ENCODE measurements at places on chromosomes 12 and 14.

DNA sequence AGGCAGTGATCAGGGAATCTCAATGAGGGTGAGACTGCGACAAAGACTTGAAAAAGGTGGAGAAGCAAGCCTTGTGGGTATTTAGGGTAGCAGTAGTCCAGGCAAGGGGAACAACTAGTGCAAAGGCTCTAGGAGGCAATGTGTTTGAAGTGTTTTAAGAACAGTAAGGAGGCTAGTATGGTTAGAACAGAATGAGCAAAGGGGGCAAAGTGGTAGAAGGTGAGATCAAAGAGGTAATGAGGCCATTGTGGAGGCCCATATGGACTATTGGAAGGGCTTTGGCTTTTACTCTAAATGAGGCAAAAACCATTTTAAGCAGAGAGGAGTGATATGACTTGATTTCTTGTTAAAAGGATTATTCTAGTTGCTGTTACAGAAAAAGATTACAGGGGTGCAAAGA, 16.8 kb downstream of the HIF1A start:
- no peak for DNase-seq

DNA sequence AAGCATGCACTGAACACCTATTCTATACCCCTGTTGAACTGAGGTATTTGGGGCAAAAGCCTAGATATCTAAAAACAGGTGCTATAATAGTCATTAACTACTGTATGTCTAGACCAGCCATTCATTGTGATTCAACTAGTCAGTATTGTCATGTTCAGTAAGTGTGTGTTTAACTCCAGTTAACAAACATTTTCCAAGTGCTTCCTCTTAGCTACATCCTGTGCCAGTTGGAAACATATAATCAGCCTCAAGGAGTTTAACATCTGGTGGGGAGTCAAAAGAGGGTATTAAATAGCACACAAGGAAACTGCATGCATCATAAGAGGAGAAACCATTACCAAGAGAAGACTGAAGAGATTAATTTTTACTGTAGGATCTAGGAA, 20.4 kb downstream of the TMTC1 start:
- no peak for DNase-seq

GRCh38 chr14:25006961-25007795, 42.8 kb downstream of the STXBP6 start:
- no peak for DNase-seq

DNA sequence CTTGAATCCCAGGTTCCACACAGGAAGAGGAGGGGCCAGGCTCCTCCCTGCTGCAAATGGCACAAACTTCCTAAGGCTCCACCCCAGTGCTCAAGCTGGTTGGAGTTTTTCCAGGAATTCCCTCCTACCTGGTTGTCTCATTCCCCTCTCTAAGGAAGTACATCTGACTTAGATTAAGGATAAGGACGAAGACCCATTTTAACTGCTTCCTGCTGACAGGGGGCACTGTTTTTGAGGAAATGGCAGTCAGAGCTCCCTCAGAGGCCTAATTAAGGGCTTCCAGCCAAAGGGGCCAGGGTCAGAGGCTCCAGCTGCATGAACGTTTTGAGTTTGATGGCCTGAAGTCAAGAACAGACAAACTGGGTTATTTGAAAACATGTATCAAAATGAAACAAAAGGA, 1084.7 kb downstream of the SLC6A15 start:
- peak; percentile 34 for DNase-seq

DNA sequence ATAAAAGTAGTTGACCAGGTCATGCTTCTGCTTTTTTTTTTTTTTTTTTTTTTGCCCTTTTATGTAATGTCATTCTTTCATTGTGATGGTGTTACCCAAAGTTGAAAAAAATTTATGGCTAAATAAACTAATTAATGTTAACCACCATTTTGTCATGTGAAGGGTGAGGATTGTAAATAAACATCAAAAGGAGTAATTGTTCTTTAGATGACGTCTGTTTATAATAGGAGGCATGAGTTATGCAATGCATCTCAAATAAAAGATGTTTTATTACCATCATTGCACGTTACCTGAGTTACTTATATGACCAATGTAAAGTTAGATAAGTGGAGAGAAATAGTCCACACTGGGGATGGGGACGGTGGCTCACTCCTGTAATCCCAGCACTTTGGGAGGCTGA, 349.9 kb upstream of the PDE3A start:
- DNase-seq: no peak

- no peak for DNase-seq
Measured at GRCh38 chr14:21536418-21537089, 10.4 kb upstream of the SALL2 start.

DNA sequence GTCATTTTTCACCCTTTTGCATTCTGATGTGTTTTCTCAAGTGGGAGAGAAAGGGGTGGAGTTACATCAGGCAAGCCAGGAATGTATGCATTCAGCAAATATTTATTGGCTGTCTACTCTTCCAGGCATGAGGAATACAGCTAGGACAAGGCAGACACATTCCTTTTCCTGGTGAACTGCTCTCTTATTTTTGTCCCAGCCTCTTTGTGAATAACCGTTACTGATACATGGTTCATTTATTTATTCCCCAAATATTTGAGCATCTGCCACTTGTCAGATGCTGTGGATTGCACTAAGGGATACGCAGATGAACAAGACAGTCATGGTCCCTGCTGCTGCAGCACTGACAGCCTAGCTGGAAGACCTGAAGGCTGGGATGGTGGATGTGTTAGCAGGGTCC, 6.1 kb downstream of the PELI2 start:
- no peak for DNase-seq

- peak; percentile 25 for DNase-seq
Measured at GRCh38 chr12:43836475-43836989, 651 bp downstream of the TMEM117 start.

GRCh38 chr14:20372796-20373195, 29.4 kb downstream of the PARP2 start:
- no peak for DNase-seq

DNA sequence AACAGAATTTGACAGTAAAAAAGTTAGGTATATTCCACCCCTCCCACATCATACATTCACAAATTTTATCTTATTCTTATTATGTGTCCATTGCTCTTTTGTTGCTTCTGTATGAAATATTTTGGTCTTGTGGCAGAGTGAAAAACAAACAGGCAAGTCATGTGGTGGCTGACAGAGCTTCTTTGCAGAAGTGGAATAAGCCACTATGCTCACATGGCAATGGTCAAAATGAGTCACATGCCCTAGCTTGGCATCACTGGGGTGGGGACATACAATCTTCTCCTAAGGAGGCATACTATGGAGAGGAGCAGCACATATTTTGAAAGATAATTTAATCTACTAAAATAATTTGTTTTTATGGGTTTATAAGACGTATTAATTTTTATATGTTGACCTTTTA, 27.7 kb upstream of the CMA1 start:
- peak; percentile 42 for DNase-seq

GRCh38 chr14:89166633-89167032, 250.4 kb downstream of the FOXN3 start:
- DNase-seq: no peak

GRCh38 chr12:22413592-22413991, 79.1 kb upstream of the ST8SIA1 start:
- DNase-seq: no peak

GRCh38 chr14:89637581-89637980, 220.5 kb upstream of the FOXN3 start:
- no peak for DNase-seq

DNA sequence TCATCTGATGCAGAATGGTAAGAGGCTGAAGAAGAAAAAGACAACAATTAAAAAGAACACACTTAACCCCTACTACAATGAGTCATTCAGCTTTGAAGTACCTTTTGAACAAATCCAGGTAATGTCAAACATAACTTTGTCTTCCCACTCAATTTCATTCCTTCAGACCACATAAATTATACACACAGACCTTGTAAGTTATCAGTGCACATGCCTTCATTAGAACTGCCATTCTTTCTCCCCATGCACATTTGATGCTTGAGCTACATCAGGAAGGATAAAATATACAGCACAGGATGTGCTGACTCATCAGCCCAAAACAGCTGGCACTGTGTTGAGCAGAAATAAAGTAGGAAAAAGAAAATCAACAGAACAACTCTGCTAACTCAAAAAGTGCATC, 246.7 kb downstream of the PAWR start:
- no peak for DNase-seq

DNA sequence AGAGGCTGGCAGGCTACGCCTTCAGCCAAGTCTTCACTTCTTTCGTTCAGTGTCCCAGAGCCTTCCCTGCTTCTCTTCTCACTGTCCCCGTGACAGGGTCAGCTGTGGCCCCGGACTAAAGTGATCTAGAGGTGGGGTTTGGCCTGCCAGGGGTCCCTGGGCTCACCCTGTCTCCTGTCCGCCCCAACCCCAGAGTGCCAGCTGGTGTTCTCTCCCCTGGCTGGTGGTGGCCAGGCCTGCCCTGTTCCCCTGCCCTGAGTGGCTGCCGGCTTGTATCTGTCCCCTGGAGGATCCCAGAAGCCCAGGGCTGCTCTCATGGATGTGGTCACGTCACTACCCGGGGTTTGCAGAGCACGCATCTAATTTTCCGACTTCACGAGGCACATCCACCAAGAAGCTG, 297.4 kb downstream of the GLT1D1 start:
- no peak for DNase-seq

- no peak for DNase-seq
Measured at GRCh38 chr12:18135509-18135908, 45.5 kb upstream of the RERGL start.

DNA sequence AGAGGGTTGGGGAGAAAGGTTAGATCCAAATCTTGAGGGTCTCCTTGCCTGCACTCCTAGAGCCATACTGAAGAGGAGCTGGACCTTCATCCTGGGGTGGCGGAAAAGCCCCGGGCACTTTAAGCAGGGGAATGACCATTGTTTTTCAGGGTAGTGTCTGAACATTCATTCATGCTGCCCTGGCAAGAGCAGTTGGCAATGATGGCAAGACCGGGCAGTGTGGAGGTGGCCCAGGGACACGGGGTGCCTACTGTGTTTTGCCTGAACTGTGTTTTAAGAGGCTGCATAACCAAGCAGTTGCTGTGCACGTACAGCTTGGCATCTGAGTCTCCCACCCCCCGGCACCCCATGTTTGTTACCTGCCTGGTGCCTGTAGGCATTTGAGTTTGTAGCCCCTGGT, 14.7 kb downstream of the TPCN1 start:
- DNase-seq: no peak

- peak; percentile 11 for DNase-seq
Measured at GRCh38 chr12:32727237-32727636, 28.5 kb downstream of the YARS2 start.

DNA sequence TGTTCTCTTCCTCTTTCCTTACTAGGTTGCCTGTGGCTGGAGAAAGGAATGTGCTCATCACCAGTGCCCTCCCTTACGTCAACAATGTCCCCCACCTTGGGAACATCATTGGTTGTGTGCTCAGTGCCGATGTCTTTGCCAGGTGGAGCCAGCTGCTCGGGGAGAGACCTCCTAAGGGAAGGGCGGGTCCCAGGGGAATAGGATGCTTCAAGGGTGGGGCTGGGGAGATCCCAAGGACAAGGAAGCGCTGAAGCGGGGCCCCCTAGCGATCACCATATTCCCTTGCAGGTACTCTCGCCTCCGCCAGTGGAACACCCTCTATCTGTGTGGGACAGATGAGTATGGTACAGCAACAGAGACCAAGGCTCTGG, 10.2 kb downstream of the MARS1 start:
- DNase-seq: no peak

DNA sequence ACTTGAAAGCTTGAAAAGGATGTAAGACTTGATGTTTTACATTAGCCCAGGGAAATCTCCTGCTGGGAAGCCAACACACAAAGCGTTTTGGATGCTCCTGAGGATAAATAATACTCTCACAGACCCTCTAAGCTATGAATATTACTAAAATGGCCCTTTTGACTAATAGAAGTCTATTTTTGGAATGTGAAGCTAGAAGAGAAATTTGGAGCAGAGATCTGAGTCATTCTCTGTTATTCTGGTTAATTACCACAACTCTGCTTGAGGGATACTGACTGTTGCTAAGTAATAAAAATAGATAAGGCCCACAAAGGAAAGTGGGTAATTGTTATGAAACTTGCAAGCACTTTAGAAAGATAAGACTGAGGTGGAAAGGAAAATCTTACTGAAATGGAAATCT, 346.2 kb upstream of the STXBP6 start:
- DNase-seq: no peak

GRCh38 chr14:76720382-76720813, 40.9 kb upstream of the VASH1 start:
- DNase-seq: peak; percentile 61

GRCh38 chr12:28776220-28776619, 372.9 kb upstream of the FAR2 start:
- DNase-seq: no peak

- DNase-seq: no peak
Measured at GRCh38 chr12:12616512-12617310, 5.0 kb downstream of the CREBL2 start.

DNA sequence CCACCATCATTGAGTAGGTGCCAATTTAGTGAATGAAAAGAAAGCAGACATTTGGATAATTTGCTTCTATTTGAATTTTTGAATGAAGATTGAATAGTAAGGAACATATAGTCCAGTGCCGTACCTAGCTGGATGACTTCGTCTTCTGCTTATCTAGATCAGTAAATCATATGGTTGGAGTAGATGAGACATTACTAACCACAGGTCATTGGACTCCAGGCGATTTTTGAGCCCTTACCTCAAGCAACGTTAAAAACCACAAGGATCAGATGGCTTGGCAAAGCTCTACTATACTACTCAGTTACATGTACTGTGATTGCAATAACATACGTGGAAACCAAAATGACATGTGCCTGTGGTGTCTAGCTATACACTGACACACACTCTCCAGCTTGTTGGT, 1.7 kb upstream of the SPATS2 start:
- DNase-seq: peak; percentile 47

DNA sequence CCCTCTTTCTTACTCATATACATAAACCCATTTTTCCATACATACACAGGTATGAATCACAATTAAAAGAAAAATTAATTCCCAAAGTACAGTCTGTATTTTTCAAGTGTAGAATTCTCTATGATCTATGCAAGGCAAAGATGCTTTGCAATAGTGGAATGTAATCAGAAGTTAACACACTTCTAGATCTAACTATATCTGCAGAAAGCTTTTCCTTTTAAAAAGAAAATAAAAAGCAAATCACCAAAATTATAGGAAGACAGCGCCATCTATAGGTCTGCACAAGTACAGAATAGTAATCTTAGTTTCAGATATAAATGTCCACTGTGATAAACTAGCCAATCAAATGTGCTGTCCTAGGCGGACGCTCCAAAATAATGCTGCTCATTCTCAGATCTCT, 22.0 kb downstream of the SLC25A21 start:
- DNase-seq: peak; percentile 57

DNA sequence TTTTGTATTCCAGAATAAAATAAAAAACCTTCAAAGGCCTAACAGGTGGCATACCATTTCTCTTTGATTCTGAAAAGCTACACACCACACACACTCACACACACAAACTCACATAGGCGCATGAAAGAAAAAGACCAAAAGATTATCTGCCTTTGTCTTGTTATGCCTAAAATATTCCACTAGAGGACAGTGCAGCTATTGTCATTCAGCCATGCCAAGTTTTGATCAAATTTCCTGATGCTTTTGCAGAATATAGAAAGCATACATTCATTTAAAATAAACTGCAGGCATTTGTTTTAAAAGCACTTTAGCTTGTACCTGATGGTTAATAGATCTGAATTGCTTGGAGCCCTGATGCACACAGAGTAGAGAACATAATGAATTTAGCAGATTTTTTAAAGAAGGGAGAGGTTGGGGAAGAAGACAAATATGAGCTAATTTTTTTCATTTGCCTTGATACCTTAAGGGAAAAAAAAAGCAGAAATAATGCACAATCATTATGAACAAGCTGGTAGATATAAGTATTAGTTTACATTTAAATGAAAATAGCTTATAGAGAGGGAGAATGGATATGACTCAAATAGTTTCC, 1766.9 kb upstream of the SEL1L start:
- DNase-seq: peak; percentile 48
